Nephron progenitor cell (in vitro differentiated cells): ENCODE measurements at places on chromosomes 6 and 20.

DNA sequence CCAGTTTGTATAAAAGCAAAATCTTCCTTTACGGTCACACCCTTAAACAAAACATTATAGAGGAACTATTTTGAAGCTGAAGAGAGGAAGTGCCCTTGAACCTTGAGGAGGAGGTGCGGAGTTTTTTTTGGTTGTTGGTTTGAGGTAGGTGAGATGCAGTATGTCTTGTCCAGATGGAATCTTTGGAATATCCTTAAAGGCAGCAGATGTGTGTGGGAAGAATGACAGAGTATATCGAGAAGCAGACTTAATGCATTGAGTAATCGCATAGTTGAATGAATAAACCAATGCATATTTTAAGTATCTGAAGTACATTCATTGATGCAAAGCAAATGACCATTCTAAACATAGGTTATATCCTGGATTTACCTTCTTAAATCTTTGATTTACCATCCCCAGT, 49.9 kb downstream of the AIG1 start:
- DNase-seq, result no peak

DNA sequence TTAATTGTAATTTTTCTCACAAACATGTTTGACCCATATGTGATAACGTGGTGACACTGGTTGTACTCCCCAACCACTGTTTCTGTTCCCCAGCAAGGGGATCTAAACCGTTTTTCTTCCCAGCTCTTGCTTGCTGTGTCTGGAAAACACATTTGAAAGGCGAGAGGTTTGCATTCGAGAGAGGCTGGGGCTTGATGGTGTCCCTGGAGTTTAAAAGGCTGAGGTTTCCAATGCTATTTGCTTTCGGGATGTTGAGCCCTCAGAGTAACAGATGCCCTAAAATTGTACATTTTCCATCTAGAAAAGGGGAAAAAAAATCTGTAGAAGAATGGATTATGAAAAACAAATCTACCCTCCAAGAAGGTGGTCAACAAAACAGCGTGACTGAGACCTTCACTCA, 35.4 kb downstream of the AKAP12 start:
- no peak for DNase-seq

- no peak for DNase-seq
Measured at GRCh38 chr6:5208057-5208456, 52.7 kb downstream of the LYRM4 start.

DNA sequence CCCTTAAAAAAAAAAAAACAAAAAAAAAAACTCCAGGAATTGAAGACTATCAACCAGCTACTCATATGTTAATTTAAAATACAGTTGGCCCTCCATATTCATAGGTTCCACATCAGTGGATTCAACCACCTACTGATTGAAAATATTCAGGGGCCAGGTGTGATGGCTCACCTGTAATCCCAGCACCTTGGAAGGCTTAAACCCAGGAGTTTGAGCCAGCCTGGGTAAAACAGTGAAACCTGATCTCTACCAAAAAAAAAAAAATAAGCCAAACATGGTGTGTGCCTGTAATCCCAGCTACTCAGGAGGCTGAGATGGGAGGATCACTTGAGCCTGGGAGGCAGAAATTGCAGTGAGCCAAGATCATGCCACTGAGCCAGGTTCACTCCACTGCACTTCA, 72.4 kb upstream of the SMIM8 start:
- DNase-seq, result no peak

DNA sequence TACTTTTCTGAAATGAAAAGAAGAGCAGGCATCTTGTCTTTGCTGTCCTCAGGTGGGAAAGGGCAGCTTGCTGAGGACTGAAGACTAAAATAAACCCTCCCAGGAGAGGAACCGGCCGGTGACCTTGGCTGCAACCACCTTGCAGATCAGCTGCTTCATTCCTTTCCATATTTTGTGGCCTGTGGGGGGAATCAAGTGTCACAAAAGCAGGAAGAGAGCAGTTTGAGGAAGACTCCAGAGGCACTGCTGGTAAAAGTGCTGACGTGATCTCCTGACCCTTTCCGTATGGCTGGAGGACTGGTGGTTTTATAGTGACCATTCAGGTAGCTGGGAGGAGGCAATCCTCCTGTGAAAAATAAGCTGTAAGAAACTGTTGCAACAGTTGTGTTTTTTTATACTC, 157.0 kb downstream of the PLCB4 start:
- no peak for DNase-seq

- no peak for DNase-seq
Measured at GRCh38 chr6:143969077-143969476, 39.0 kb downstream of the PLAGL1 start.

- DNase-seq, result no peak
Measured at GRCh38 chr6:106180208-106180607, 94.1 kb downstream of the PRDM1 start.

- no peak for DNase-seq
Measured at GRCh38 chr6:23013776-23014175, 444.4 kb downstream of the HDGFL1 start.

- DNase-seq, result no peak
Measured at GRCh38 chr20:33992145-33992922, 1.4 kb upstream of the RALY start.

DNA sequence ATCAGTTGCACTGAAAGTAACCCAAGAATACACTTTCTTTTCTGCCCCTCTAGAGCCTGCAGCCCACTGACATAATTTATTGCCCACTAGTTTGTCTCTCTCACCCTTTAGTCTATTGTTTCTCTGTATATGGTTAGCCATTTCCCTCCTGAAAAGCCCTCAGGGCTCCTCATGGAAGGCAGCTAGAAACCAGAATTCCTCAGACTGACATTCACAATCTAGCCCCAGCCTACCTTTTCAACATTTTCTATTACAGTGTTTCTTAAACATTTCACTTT, 21.4 kb upstream of the PAQR8 start:
- DNase-seq, result no peak

DNA sequence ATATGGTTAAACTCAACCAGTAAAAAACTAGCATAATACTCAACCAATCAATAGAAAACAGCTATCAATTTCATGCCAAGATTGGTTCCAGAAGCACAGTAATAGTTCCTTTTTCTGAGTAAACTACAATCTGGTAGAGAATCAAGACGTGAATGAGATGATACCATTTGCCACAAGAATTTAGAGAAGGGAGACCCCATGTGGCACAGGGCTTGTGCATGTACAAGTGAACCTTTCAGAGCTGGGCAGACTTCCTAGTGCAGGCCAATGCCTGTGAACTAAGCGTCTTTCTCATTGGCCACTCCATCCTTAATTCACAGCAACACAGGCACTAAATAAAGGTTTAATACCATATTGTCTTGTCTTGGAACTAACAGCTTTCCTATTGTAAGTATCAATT, 213.5 kb downstream of the RFPL4B start:
- no peak for DNase-seq

DNA sequence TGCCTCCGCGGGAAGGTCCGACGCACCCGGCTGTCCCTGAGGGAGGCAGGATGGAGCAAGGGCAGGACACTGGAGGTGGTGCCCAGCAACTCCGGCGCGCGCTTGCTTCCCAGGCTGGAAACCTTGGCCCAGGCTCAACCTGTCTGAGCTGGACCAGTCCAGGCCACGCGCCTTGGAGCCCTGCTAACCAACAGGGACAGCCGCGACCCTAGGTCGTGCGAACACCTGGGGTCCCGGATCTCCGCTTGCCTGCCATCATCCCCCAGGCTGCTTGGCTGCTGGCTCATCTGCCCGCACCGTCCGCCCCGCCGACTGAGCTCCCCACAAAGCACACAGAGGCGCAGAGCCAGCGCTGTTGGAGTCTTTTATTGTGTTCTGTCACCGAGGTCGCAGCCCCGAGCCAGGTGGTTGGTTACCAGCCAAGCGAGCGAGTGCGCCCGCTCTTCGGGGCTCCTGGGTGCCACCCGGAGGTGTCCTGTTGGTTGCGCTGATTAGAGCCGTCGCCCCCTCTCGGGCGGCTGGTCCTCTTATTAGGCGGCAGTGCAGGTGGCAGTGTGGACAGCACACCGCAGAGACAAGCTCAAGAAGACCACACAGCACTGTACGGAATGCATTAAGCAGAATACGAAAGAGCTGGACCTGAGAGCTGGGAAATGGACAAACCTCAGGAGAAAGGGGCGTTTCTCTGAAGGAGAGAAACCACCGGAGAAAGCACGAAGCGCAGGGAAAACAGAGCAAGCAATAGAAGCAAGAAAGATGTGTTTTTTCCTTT, 3.8 kb downstream of the COL12A1 start:
- DNase-seq, result peak; percentile 52

GRCh38 chr6:46130666-46131065, 877 bp downstream of the ENPP4 start:
- no peak for DNase-seq

- DNase-seq, result no peak
Measured at GRCh38 chr6:142331075-142331551, 29.3 kb downstream of the ADGRG6 start.

- no peak for DNase-seq
Measured at GRCh38 chr6:129696028-129696418, 14.0 kb downstream of the ARHGAP18 start.

DNA sequence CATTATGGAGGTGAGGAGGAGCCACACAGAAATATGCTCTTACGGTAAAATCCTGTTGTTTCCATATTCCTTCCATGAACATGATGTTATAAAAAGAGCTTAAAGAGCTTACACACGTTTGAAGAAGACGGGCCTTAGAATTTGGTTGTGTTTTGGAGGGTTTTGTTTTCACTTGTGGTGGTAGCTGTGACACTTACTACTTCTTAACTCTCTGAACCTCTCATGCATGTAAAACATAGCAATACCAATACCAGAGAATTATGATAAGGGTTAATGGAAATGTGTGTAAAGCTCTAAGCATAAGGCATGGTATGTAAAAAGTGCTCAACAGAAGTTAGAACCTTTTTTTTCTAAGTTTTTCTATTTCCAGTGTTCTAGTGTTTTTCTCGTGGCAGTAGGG, 256.1 kb upstream of the KCNQ5 start:
- DNase-seq, result no peak

GRCh38 chr6:151494936-151495320, 1.1 kb downstream of the CCDC170 start:
- DNase-seq, result no peak

- no peak for DNase-seq
Measured at GRCh38 chr6:54013966-54014365, 97.3 kb upstream of the MLIP start.

DNA sequence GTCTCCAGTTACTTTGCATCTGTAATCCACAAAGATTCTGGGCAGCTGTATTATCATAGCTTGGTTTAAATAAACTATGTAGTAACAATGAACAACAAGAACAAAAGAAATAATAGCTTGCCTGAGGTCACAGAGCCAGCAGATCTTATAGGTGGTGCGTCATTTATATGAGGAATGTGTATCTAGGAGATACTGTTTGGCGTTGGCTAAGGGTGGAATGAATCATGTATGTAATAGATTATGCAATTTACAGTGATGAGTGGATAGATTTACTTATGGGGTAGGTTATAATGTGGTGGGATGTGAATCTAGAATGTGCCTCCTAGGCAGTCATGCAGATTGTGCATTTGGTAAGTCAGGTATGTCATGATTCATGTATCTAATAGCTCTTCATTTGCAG, 42.8 kb downstream of the HNF4A start:
- no peak for DNase-seq

- no peak for DNase-seq
Measured at GRCh38 chr20:58599966-58600365, 51.1 kb upstream of the STX16 start.

GRCh38 chr20:56956534-56956933, 309.9 kb downstream of the BMP7 start:
- no peak for DNase-seq

DNA sequence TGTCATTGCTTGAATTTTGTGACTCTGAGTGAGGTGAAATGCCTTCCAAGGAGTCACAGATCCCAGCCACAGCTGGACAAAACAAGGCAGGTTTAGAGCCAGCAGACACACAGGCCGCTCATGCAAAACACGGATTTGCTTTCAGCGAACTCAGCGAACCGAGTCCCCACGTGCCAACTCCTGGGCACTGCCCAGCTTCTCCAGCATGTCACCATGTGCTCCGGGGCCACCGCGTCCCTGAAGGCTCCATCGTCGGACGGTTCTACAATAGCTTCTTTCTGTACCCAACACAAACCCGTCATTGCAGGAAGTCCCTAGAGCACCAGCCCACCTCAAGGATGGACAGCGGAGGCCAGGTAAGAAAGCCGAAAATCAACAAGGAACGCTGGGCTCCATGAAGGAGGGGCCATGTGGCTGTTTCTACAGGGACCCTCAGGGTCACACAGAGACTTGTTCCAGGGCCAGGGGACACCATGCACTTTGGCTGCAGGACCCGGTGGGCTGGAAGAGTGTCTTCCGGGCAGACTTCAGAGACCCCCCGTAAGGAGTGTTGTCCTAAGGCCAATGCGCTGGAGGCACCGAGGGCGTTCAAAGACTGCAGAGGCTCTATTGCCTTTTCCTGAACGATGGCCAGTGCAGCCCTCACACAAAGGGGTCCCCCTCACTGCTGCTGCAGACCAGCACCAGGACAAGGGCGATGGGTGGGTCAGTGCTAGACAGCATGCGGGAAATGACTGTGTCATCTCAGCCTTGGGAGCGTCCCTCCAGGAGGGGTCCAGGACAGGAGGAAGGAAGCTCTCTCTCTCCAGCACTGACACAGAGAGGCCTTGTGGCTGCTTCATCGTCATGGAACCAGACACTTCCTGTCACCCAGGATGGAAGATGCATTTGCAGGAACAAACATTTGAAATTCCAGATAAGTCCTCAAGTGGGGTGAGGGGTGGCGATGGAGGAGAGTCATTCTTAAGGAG, 19.8 kb downstream of the DACT2 start:
- no peak for DNase-seq

DNA sequence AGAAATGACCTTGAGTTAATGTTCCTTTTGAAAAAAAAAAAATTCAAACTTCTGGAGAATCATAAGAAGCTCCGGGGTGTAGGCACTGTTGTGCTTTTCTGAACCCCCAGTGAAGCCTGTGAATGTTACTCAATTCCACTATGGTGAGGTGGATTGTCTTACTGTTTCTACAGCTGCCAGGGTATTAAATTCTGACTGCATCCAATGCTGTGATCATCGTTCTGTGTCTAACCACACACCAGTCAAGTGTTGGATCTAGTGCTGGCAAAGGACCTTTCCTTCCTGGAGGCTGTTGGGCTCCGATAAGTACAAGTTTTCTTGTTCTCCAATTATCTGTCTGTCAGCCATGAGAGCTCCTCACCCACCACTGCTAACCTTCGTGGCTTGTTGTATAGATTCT, 162.0 kb upstream of the EPHA7 start:
- peak; percentile 2 for DNase-seq
